Right kidney (tissue), 9 donors: ENCODE measurements at places on chromosomes 7 and 10.
A peak's percentile ranks its signal among the peaks of the same experiment; 100 is the strongest.

DNA sequence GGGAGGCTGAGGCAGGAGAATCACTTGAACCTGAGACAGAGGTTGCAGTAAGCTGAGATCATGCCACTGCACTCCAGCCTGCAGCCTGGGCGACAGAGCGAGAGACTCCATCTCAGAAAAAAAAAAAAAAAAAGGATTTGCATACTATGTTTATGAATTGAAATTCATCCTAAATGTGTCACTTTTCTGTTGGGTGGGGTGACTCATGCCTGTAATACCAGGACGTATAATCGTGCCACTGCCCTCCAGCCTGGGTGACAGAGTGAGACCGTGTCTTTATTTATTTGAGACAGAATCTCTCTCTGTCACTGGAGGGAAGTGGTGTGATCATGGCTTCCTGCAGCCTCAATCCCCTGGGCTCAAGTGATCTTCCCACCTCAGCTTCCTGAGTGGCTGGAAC, 5.8 kb downstream of the ZNF212 start:
- no peak for DNase-seq

- no peak for DNase-seq
These were observed 58.6 kb upstream of the LAMB4 start for GRCh38 chr7:108188724-108189123.

- DNase-seq, result no peak
These were observed 4.8 kb upstream of the PDE1C start for GRCh38 chr7:32074787-32075585.

GRCh38 chr7:39510864-39511354, 55.3 kb upstream of the YAE1 start:
- DNase-seq, result no peak

GRCh38 chr10:5736591-5736990, 52.0 kb downstream of the TASOR2 start:
- no peak for DNase-seq

DNA sequence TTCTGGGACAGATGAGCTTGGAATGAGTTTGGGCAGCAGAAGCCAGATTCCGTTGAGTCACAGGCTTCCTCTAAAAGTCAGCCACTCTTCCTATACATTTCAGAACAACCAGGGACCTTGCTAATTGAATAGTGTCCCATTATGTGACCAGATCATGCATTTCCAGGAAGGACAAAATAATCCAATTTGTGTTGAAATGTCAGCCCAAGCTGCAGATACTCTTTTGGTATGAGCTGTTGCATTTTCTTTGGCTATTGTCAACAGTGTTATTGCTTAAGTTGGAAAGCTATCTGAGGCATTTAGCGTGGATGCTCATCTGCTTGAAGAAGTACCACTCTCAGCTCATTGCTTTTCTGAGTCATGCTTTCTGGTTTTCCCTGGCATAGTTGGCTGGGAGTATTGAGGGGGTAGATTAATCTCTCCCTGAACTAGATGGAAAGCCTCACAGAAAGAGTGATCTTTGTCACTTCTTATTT, 223.7 kb upstream of the HABP2 start:
- DNase-seq, result no peak

GRCh38 chr7:140326116-140326928, 72.0 kb downstream of the SLC37A3 start:
- DNase-seq, result peak; percentile 42

- DNase-seq, result no peak
These were observed 27.0 kb upstream of the ZPBP start for GRCh38 chr7:50119815-50120637.

GRCh38 chr10:91226093-91226492, 5.6 kb downstream of the PCGF5 start:
- no peak for DNase-seq

DNA sequence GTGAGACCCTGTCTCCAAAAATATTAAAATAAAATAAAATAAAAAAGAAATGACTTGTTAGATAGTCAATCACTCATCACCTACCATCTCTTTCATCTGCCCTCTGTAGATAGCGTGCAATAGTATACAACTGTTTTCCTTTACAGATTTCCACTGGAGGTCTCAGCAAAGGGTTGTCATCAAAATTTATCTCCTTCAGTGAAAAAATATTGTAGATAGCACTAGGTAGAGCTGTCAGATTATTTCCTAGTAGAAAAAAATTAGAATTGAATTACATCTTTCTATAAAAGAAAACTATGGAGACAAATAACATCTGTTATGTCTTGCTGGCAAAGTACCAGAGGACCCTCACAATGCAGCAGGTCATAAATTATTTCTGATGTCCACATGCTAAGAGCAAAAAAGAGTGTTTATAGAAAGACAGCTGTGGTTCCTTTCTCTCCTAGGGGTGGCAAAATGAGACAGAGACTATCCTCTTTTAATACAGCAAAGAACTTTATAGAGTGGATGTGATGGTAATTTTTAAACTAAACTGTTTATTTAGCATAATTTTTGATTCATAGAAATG, 16.3 kb upstream of the CYP51A1 start:
- DNase-seq, result no peak

- DNase-seq, result no peak
These were observed 105.9 kb upstream of the ANLN start for GRCh38 chr7:36283711-36284130.

- no peak for DNase-seq
These were observed 722.6 kb downstream of the GATA3 start for GRCh38 chr10:8776926-8777622.

DNA sequence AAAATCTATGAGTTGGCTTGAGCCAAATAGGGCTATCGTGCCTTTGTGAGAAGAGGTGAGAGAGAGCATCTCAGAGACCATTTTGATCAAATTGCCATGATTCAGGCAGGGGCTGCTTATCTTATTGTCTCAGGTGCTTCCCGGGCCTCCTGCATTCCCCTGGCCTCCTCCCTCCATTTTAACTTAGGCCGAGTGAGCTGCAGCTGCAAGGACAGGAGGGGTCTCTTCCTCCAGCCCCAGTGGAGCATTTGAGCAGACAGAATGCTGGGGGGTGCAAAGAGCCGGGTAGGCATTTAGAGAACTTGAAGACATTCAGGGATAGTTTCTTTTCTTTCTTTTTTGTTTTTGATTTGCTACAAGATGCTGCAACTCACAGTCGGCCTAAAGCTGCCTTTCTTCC, 59.0 kb downstream of the BUB3 start:
- DNase-seq, result no peak

DNA sequence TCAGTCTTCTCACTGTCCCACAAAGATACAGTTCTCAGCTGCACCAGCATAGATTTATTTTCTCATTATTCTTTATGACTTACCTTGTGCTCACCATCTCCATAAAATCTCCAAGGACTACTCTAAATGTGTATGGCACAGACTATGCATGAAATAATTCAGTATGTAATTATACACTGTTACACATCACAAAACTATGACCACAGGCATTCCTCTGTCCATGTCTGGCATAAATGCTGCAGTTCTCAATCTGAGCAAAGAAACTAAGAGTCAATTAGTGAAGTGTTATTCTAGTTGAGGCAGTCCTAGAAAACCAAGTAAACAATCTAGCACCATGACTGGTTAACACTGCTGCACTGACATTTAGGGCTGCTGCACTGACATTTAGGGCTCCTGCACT, 2.7 kb downstream of the CYCS start:
- no peak for DNase-seq

- no peak for DNase-seq
These were observed 337.2 kb downstream of the C7orf25 start for GRCh38 chr7:42574685-42575084.

GRCh38 chr10:133489816-133490588, 36.3 kb downstream of the SCART1 start:
- no peak for DNase-seq

DNA sequence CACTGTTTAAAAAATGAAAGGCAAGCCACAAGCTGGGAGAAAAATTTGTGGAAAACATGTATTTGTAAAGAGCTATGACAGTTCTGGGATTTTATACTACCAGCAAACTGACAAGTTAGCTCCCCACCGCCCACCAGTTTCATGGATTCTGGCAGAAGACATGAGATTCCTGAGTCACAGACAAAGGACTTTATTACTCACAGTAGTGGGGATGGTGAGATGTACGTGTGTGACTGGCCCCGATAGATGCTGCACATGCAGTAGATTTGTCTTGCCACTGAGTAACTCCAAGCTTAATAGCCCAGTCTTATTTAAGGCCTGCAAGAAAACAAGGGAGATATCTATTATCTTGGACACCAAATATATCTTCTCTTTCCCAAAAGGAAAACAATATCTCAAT, 281.7 kb downstream of the AHR start:
- no peak for DNase-seq

DNA sequence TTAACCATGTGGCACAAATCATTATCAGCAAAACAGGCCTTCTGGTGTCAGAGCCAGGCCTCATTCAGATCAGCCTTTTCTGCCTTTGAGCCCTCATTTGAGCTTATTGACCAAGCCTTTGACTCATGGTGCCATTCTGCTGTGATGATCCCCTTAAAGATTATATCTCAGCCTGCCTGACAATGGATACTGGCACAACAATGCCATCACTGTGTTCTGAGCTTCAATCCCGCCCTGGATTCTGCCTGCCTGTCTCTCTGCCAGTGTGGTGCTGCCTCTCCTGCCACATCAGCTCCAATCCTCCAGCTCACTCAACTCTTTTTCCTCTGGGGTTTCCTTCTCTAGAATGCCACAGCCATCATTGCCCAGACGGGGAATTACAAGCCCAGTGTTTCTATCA, 52.6 kb downstream of the SRI start:
- DNase-seq, result no peak

GRCh38 chr10:88232029-88232895, 350.9 kb downstream of the RNLS start:
- no peak for DNase-seq

DNA sequence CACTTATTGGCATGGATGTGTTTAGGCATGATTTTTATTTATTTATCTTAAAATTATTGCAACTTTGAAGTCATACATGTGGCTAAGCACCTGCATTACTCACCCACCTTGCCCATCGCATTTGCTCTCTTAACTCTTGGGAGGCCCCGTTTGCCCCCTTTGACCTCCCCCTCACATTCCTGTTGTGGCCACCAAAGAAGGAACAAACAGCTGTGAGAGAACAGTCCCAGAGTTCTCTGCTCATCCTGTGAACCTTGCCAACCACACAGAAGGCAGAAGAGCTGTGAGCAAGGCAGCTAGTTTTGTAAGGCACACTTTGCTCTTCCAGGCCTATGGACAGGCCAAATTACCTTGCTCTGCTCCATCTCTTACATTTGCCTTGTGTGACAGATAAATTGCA, 23.6 kb upstream of the FGL2 start:
- no peak for DNase-seq

GRCh38 chr7:102890292-102890970, 22.4 kb upstream of the LRRC17 start:
- no peak for DNase-seq

DNA sequence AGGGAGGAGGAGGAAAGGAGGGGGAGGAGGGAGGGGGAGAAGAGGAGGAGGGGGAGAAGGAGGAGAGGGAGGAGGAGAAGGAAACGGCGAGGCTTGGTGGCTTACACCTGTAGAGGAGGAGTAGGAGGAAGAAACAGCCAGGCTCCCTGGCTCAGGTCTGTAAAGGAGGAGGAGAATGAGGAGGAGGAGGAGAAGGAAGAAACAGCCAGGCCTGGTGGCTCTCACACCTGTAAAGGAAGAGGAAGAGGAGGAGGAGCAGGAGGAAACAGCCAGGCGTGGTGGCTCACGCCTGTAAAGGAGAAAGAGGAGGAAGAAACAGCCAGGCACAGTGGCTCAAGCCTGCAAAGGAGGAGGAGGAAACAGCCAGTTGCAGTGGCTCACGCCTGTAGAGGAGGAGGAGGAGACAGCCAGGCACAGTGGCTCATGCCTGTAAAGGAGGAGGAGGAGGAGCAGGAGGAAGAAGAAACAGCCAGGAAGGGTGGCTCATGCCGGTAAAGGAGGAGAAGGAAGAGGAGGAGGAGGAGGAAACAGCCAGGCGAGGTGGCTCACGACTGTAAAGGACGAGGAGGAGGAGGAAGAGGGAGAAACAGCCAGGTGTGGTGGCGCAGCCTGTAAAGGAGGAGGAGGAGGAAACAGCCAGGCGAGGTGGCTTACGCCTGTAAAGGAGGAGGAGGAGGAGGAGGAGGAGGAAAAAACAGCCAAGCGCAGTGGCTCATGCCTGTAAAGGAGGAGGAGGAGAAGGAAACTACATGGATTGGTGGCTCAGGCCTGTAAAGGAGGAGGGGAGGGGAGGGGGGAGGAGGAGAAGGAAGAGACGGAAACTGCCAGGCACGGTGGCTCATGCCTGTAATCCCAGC, 14.9 kb upstream of the CRCP start:
- peak; percentile 88 for DNase-seq

DNA sequence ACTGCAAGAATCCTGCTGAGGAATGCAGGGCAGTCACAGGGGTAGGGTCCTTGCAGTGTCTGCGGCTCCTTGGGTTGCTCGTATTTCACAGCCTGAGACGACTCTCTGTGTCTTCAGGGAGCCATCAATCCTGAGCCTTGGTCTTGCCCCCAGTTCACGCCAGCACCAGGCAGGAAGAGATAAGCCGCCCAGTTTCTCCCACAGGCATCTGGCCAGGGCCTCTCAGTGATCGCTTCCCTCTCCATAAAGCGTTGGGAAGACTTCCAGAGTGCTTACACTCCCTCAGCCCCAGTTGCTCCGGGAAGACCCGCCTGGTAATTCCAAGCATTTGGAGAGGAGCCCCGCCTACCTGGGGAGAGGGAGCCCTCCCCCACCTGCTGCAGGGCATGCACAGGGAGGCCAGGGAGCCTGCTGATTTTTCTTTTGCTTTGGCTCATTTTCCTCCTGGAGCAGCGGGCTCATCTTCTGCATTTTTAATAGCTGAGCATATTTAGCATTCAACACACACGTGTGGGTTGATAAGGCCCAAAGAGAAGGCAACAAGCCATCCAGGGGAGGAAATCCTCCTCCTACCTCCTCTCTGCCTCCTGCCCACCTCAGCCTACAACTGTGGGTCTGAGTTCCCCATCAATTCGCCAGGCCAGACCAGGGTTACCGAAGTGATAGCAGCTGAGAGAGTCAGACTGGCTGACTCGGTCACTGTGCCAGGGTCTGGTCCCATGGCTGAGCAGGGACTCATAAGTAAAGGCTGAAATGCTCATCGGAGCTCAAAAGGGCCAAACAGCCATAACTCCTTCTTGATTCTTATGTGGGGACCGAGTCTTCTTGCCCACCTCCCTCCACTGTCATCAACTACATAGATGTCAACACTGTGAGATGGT, 74.4 kb upstream of the EFCAB10 start:
- peak; percentile 44 for DNase-seq

DNA sequence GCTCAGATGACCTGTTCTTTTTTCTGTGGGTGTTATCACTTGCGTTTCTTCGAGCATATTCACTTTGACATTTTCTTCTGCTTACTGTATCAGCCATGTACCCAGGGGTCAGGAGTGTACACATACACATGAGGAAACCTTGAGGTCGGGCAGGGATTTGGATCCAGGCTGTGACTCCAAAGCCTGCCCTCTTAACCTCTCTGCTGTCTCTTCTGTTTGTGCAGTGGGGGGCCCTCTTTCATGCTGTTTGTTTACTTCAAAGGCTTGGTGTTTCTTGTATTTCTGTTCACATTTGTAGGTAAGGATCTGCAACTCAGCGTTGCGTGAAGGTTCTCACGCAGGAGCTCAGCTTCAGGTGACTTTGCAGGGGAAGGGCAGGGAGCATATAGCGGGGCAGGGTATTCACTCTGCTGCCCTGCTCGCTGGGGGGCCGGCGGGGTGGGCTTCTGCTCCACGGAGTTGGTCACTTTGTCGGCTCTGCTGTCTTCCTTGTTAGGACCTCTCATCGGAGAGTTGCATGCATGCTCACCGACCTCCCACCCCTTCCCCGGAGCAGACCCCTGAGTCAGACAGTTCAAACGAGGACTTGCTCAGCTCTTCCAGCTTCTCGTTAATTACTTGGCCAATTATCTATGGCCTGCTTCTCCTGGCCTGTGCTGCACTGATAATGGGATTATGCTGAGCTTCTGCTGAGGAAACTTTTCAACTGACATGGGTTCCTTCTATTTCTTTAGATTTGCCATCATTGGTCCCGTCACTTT, 77.5 kb downstream of the SDK1 start:
- no peak for DNase-seq
